ENCODE measurements at places on chromosomes 2 and 18.

GRCh38 chr2:218369330-218369729 is 12.7 kb downstream of the CATIP start:
- DNase-seq: no peak

GRCh38 chr18:5311301-5311989 is 15.9 kb upstream of the ZBTB14 start:
- DNase-seq: no peak

- no peak for DNase-seq
These were observed 42.9 kb downstream of the SMC6 start for GRCh38 chr2:17710547-17711248.

DNA sequence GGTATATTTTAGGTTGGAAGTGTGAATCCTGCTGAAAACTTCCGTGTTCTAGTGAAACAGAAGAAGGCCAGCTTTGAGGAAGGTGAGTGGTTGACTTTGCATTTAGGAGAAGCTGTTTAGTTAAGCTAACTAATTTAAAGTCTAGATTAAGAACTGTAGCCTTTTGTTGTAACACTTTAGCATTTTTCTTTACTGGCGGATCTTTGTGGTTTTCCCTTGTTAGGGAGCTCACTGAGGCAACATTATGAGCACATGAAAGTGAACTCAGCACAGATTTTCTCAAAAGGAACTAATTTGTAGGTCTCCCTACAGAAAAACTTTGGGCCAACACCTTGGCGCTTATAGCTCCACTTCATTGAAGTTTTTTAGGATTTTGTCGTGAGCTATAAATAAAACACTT is 52.8 kb downstream of the XRCC5 start:
- DNase-seq: no peak

GRCh38 chr2:77746780-77747179 is 224.6 kb upstream of the LRRTM4 start:
- no peak for DNase-seq

GRCh38 chr18:50060822-50061221 is 134.1 kb downstream of the MYO5B start:
- DNase-seq: no peak

DNA sequence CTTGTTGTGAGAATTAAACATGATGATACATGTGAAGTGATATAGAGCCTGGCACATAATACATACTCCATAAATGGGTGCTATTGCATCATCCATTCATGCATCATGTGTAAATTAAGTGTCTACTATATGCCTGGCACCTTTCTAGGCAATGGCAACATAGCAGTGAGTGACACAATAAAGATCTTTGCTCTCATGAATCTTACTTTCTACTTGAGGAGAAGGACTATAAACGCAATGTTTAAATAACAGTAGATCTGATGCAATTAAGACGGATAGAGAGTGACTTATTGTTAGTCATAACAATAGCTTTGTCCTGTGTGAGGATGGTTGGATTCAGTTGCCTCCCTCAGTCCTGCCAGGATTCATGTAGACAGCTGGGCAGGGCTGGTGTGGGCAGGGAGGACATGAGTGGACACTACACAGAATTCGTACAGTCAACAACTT is 88.4 kb upstream of the NPAS2 start:
- no peak for DNase-seq

DNA sequence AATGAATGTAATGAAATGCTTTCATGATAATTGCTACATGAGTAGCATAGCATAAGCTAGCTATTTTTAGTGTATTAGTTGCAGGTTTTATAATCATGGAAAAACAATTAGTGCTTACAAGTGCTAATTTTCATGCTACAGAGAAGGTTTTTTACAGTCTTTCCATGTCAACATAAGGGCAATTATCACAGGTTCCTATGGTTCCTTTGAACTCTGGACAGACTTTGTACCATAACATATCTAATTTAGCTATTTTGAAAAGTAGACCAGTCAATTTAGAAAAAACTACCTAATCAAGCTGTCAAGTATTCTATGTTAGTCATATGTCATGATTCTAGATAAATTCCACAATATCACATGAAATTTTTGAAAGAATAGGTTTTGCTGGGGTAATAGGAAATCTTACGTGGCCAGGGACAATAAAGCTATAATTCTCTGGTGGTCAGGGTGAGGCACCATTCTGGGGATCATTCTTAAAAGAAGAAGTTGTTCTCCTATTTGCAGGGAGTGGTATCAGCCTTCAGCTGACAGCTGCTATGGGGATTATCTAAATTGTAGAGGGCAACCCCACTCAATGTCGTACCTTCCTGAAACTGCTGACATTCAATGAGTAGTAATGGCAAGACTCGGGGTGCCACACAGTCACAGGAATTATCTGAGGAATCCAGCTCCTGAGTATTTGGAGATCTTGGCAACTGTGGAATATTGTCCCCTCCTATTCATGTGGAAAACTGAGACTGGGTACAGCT is 724.0 kb upstream of the LINC00305 start:
- no peak for DNase-seq

DNA sequence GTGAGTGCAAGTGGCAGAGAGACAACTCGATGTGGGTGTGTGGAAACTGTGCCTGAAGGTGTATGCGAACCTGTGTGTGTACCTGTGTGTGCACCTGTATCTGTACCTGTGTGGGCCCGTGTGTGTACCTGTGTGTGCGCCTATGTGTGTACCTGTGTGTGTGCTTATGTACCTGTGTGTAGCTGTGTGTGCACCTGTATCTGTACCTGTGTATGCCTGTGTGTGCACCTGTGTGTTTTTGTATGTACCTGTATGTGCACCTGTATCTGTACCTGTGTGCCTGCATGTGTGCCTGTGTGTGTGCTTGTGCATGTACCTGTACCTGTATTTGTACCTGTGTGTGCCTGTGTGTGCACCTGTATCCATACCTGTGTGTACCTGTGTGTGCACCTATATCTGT is 150.6 kb downstream of the MYT1L start:
- no peak for DNase-seq

DNA sequence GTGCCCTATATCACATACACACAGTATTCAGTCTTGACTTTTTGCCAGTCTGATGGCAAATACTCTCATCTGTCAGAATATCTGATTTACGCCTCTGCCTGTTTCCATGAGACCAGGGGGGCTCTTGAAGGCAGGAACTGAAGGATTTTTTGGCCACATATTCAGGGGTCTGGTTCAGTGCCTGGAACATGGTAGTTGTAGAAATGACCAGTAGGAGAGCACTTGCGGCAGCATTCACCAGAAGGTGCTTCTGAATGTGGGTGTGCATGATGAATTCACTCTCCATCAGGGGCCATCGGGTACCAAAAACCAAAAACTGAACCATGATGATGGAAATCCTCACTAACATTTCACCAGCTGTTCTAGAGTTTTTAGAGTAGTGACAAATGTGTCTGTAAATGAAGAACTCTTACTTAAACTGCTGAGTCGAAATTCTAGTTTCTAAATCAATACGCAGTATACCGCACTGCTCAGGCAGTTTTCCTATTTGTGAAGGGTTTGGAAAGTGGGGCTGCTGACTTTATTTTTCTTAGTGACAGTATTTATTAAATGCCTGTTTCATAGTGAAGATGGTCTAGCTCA is 54.6 kb downstream of the MERTK start:
- DNase-seq: no peak

GRCh38 chr2:144456680-144457079 is 63.2 kb downstream of the ZEB2 start:
- DNase-seq: no peak

DNA sequence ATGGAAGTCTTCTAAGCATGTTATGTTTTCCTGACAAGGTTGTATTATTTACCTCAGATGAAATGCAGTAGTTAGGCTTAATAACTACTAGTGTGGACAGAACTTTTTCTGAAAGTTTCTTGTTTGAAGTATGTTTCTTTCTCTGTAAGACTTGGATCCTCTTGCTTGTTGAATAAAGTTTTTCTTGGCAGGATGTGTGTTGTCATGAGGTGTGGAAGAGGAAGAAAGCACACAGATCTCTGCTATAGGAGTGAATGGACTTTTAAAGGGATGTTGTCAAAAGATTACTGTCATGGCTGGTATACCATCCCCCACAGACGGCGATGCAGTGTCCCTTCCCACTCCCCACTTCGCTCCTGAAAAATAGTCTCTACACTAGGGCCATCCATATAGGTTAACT is 2.6 kb downstream of the CAB39 start:
- no peak for DNase-seq

DNA sequence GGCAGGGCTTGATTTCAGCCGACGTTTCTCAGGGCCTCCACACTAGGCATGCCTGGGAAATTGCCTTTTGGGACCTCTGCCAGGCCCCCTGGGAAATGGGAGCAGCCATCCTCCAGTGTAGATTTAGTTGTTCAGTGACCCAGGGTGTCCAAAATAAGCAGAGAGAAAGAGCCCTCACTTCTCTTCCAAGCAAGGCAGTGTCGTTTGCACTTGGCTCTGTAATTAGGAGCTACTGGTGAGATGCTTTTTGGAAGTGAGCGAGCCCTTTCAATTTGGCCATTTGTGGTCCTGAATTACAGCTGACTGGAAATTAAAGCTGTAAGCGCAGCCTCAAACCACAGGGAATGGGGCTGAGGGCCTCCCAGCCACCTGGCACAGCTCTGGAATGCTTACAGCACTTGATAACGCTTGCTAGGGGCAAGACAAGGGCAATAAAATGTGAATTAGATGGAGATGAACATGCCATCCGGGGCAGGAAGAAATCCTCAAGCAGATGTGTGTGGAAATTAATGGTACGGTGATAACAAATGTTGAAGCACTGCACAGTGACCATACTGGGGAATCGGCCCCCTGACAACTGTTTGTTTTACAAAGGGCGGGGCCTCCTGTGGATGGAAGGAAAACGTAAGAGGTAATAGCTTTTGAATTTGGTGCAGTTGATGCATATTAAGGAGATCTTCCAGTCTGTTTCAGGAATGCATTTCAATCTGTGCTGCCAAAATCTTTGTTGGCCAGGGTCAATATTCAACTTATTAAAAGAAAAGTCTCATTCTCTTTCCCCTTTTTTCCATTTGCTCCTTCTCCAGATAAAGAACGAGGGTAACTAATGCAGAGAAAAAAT is 173.1 kb downstream of the UXS1 start:
- DNase-seq: no peak

GRCh38 chr2:149585166-149585885 is 2.2 kb downstream of the MMADHC start:
- DNase-seq: no peak

DNA sequence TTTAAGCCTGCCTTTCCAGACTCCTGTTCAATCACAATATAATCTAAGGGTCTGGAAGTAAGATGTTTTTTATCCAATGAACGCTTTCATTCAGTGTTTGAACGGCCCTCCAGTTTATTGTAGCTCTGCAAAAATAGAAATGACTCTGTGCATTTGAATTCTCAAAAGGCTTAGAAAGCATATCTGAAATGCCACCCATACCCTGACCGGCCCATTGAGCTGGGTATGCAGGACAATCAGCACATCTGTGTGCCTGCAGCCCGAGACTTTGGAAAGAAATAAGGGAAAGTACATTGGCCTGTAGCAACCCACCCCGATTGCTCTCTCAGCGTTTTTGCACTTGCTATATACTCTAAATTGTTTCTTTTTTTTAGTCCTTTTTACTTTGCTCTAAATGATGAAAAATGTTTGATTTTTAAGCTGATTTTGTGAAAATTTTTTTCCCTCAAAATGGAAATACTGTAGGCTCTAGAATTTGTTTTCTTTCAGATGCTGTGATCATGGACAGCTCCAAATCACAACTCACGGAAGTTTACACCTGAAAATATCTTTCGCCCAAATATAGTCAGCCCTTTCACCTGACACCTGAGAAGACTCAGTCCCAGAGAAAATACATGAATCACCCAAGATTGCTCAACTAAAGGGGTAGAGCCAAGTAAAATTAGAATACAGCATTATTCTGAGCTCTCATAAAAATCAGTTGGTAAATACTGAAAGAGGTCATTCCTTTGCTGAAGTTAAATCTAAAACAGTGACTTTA is 194.5 kb upstream of the SIX3 start:
- DNase-seq: no peak

DNA sequence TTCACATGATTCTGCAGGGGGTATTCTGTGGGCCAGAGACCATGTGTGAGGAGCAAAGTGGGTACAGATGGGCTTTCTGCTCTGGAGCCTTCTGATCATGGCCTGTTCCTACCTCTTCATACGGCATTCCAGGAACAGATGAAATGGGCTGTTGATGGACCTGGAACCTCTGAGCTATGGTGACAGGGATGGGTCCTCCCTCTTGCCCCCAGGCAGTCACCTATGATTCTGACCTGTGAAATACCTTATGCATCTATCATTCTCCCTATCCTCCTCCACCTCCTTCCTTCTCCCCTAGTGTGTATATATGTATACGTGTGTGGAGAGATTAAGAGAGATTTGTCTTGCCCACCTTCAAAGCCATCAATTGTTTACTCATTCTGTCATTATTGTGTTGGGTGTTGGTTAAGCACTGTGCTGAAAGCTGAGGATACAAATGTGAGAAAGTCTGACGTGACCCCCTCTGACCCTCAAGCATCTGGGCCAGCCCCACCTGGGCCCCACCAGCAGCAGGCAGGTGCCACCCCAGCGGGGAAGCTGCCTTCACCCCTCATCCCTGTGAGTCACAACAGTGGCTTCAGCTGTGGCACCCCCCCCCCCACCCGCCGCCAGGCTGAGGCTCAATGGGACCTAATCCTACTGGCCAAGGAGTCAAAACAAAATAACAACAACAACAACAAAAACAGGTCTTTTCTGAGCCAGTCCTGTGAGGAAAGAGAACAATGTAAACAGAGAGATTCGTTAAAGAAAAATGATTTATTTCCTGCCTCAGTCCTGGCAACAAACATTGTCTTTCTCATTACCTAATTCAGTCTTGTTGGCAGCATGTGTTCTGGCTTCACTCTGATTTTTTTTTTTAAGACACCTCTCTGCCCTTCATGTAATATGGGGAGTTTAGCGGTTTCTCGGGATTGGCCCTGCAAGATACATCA is 103.8 kb upstream of the CDC42EP3 start:
- DNase-seq: no peak

DNA sequence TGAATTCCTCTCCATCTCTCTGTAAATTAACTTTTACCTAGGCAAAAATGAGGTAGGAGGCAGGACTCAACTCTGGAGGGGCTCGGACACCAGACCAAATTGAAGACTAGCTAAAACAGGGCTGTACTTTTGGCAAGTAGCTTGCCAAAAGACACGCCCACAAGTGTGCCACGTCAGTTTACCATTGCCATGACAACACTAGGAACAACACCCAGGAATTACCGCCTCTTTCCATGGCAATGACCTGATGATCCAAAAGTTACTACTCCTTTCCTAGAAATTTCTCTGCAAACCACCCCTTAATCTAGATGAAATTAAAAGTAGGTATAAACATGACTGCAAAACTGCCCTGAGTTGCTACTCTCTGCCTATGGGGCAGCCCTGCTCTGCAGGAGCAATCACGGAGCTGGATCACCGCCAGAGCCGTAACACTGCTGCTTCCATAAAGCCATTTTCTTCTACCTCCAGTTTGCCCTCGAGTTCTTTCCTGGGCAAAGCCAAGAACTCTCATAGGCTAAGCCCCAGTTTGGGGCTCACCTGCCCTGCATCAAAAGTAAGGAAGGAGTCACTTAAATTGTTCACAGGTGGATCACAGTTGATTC is 66.0 kb upstream of the FAM136A start:
- no peak for DNase-seq

Measured in stimulated activated CD8-positive, alpha-beta memory T cell treated with anti-CD3 and anti-CD28 coated beads, Interleukin-15, amount 100 ng/mL, for 1 hour (primary cell).